Stimulated activated CD4-positive, alpha-beta T cell treated with anti-CD3 and anti-CD28 coated beads, Interleukin-4, amount 100 ng/mL, for 48 hours (primary cell): ENCODE measurements at places on chromosomes 7 and 10.

DNA sequence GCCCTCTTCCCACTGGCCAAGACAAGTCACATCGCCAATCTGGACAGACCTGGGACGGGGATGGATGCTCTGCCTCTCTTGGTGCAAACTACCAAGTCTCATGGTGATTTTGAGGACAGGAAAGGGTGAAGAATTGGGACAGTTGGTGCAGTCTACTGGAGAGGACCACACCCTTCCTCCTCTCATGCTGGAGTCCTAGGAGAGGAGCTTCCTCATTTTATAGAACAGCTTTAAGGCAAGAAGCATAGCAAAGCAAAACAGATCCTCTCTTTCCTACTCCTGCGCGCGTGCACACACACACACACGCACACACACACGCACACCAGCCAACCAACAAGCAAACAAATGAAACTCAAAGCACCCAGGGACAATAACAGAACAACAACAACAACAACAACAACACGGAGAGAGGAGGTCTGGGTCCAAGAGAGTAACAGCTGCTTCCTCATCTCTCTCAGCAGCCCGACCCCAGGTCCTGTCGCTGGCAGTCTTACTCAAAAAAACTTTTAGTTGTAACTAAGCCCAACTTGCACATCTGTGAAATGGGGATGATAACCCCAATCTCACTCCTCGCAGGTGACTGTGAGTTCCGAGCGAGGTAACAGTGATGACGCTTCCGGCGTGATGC is 83.4 kb downstream of the TMEM178B start:
- DNase-seq: no peak

DNA sequence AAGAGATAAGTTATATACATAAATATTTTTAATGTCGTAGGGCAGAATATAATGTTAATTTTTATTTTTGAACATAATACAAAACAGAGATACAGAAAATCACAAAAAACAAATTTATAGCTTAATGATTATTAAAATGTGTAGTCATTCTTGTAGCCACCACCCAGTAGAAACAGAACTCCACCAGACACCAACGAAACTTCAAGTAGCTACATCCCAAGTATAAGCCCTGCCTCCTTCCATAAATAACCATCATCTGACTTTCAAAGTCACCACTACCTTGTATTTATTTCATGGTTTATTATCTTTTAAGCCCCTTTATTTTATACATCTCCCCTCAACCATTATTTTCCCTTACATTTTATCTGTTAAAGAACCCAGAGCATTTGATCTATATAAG is 111.9 kb upstream of the ZWINT start:
- no peak for DNase-seq

- no peak for DNase-seq
Observed at GRCh38 chr7:101882595-101883564, 65.5 kb downstream of the CUX1 start.

DNA sequence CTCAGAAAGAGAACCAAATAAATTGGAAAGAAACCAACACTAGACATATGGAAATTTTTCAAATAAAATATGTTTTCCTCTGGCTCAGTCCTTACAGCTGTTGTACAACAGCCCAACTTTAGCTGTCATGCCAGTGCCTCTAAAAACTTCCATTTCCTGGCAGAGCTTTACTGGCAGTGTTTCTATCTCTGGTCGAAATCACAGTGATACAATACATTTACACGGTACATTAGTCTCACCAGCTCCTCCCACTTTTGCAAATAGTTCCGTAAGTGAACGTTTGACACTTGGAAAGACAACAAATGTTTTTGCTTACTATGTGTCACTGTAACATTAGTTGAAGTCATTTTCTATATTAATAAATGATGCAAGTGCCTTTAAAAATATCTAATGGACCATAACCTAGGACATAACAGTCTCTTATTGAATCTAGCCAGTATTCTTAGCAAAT is 29.8 kb downstream of the BCAP29 start:
- no peak for DNase-seq

DNA sequence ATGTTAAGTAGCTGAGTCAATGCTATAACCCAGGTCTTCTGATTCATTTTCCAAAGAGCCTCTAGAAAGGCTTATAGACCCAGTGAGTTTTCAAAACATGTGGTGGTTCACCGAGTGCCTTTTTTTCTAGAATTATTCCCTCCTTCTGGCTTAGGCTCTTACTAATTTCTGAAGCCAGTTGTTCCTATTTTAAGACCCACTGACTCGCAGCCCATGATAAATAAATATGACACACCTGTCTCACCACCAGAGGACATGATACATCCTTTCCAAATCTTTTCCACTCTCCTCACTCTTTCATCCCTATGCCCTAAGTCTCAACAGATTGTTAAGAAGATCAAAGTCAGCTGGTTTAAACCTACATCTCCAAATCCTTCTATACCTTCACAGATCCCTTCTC is 126.0 kb upstream of the WNT16 start:
- no peak for DNase-seq

GRCh38 chr10:112750427-112751167 is 199.4 kb upstream of the TCF7L2 start:
- DNase-seq: no peak
